ENCODE measurements at places on chromosomes 3 and 15.

DNA sequence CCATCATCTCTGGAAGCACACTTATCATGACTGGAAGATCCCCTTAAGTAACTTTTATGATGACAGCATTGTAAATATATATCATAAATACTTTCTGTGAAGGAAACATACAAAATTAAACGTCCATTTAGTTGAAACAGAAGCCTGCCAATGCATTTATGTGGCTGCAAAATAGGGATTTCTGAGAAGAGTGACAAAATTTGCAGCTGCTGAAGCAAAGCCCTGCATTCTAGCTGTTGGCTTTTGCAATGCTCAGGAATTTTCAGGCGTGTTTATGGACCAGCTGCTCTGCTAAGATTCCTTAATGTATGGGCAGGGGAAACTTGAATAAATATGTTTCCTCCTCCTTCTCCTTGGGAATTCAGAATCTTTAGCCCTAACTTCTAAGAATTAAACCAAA lies 137.3 kb downstream of the CACNA2D3 start:
- DNase-seq: no peak

- no peak for DNase-seq
These were observed 15.4 kb upstream of the AADAC start for GRCh38 chr3:151798466-151798865.

DNA sequence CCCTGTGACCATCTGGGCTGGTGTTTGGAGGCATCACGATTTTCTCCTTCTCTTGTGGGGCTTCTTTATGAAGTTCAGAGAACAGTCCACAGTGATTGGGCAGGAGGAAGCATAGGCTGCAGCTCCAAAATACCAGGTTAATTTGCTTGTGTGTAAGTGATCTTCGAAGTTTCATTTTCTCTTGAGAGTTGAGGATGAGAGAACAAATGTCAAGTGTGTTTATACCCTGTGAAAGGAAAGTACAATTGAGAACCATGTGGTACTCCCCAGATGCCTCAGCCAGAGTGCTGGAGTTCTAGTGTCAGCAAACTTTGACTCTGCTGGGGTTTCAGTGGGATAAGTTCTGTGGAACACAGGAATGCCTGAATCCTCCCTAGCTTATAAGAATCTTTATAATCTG lies 357.1 kb upstream of the CFAP20DC start:
- DNase-seq: no peak

DNA sequence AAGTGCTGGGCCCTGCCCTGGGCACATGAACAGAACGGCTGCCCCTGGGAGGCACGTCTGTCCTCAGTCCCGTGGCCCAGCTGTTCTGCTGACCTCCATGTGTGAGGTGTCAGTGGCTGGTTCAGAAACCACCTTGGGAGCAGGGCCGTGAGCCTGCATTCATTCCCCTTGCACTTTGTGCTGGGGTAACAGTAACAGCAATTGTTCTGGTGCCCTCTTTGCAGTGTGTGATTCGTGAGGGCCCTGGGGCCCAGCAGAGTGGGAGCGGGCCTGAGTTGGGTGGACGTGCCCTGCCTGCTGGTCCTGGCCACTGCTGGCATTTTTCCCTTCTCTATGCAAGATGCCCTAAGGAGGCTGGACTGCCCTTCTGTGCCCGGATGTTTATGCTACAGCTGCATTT lies 50.4 kb upstream of the MYZAP start:
- DNase-seq: no peak

- no peak for DNase-seq
These were observed 475.1 kb downstream of the ZPLD1 start for GRCh38 chr3:102909904-102910303.

DNA sequence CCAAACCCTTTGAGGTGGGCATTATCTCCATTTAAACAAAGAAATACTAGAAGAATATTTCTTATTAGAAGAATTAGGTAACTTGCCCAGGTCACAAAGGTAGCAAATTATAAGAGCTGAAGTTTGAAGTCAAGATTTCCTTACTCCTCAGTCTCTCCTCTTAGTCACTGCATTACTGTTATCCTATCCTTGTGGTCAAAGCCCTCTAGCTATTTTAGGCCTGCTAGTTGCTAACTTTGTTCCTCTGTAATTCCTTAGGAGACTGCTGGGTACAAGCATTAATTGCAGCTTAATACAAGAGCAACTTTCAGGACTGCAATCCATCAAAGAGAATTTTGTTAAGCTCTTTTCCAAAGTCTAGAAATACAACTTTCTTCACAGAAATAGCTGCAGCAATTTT lies 528.2 kb downstream of the ZIC1 start:
- no peak for DNase-seq

DNA sequence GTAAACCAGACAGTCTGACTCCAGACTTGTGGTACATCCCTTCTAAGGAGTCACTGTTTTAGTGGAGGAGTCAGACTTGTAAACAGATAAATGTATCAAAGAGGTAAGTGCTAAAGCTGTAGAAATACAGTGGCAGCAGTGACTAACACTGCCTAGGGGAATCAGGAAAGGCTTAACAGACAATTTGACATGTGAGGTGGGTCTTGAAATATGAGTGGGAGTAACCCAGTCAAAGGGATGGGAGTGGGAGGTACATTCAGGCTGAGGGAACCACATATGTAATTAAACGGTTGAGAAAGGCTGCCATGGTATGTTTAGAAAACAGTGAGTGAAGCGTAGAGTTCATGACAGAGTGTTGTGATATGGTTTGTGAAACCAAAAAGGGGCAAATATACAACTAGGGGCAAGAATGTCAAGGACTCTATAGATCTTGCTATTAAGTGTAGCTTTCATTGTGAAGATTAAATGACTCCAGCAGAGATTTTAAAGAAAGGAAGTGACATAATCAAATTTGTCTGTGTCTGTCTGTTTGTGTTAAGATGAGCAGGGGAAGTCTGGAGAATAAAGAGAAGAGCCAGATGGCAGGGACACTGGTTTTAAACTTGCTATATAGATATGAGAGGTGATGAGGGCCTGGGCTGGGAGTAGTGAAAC lies 11.2 kb upstream of the ALCAM start:
- DNase-seq: no peak

DNA sequence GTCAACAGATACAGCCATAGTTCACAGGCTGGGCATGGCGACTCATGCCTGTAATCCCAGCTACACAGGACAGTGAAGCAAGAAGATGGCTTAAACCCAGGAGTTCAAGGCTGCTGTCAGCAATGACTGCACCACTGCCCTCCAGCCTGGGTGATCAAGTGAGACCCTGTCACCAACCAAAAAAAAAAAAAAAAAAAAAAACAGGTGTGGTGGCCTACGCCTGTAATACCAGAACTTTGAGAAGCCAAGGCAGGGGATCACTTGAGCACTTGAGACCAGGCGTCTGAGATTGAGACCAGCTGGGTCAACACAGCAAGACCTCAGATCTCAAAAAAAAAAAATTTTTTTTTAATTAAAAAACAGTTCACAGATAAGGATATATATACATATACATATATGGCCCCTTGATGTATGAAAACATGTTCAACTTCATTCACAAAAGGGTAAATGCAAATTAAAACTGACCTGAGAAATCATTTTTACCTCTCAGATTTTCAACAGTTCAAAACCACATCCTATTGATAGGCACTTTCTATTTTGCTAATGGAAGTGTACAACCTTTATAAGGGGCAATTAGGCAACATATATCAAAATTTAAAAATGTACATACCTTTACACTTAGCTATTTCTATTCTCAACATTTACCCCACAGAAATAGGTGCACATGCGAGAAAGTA lies 51.1 kb downstream of the OSBPL10 start:
- no peak for DNase-seq

GRCh38 chr3:101095693-101096430 lies 102.6 kb upstream of the ABI3BP start:
- DNase-seq: no peak

GRCh38 chr3:81666502-81667121 lies 94.8 kb downstream of the GBE1 start:
- no peak for DNase-seq
